NCI-H1436 treated with DMSO at 0.1 percent for 48 hours (cell line): ENCODE measurements at places on chromosomes 1 and 21.

DNA sequence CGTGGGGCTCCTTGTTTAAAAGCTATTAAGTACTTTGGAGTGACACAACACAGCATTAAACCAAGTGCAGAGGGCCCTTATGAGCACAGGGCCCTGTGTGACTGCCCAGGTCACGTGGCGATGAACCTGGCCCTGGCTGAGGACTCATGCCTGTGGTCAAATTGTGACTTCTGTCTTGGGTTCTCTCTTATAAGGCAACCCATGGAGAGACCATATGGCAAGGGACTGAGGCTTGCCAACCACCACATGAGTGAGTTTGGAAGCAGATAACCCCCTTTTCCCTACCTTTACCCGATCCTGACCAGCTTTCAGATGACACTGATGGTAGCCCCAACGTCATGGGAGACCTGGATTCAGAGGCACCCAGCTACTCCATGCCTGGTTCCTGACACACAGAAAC is 140.5 kb downstream of the ZBTB18 start:
- DNase-seq, result no peak

DNA sequence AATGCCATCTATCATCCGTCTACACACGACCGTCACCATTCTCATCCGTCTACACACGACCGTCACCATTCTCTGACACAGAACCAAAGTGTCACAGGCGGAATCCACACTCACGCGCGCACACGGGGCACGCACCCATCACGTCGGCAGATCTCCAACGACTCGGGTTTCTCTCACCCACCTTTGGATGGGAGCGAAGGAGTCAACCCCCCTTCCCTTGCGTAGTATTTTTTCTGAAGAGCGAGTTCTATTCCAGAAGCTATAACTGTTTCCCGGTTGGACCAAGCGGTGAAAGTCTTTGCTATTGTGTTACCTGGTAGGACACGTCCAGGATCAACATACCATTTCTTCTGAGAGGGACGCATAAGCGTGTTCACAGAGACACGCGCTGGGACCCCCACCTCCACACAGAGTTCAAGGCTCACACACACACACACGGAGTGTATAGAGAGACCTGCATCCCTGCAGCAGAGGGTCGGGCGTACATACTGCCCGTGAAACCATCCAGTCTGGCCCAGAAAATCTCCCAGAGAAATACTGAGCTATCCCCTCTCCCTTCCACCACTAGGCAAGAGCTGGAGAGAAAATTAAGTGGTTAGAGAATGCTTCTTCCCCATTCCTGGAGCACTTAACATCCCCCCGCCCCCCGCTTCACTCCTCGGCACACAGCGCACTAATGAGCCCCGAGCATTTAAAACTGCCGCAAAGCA is 741 bp downstream of the DUSP10 start:
- no peak for DNase-seq

DNA sequence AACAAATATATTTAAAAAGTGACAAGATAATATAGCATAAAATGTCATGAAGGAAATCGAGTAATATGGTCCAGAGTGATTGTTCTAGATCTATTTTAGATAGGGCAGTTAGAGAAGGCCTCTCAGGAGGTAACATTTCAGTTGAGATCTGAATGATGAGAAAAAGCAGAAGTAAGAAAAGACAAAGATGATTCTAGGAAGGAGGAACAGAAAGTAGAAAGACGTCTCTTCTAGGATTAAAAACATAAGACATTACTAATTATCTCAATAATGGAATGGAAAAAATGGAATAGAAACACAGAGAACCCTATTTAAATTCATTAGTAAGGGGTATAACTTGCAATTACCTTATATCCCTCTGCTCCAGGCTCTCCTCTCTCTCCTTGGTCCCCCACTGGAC is 130.0 kb upstream of the ZNHIT6 start:
- DNase-seq, result no peak

DNA sequence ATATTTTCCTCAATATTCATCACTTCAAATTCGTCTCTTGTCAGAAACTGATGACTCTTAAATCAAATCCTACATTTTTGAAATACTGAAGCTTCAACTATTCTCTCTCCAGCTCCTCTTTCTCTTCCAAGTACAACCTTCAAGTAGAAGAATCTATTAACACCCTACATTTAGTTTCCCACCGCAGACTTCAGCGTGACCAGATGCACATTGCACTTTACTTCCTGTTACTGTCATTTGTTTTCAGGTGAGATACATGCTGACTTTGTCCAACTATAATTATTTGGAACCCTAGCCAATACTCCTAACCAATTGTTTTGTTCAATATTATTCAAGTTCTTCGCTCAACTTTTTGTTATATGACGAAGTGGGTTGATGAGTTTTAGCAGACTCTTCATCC is 116.0 kb downstream of the MRPL39 start:
- no peak for DNase-seq

DNA sequence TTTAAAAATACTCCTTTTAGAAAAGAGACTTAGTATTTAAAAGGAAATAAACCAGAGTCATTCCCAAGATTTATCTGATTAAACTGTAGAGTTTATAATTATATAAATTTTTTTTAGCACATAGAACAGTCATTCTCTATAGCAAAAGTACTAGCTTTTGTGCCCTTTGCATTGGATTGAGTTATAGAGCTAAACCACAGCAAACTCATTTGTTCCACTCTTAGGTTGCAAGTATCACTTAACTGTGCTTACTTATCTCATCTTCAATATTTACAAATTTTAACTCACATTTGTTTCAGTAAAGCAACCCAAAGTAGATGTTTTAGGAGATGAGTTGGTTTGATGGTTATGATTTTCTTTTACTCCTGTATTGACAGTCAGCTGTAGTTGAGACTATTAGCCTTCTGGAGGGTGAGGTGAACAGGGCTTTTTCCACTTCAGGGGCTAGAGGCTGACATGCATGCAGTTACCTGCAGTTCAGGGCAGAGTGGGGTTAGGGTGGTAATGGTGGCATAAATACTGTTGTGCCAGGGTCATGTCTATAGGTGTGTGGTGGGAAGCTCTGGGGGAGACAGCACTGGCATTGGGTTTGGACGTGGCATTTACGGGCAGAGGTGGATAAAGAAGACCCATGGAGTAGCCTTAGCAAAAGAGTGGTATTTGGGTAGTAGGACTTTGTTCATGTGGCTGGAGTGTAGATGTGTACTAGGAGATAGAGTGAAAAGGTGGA is 42.1 kb downstream of the DYRK1A start:
- DNase-seq, result no peak

DNA sequence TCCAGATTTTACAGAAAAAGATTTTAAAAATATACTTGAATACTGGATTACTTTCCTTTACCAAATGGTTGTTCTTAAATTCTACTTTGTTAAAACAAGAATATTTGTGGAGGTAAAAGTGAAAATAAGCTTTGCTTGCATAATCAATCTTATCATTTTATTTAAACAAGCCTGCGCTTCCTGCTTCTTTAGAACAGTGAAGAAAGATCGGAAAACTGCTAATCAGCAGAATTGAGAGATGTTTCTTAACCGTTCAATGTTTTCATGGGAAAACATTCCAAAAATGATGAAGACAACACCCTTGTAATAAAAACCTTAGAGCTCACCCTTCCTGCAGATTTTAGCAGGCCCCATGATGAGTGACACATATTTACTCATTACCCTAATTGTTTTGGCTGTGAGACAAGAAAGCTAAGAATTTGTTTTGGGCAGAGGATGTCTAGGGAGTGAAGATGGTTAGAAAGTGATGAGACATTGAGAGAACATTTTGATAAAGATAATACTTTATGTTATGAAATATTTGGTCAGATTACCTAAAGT is 72.6 kb downstream of the TPR start:
- no peak for DNase-seq

- no peak for DNase-seq
Observed at GRCh38 chr21:39651206-39651605, 38.5 kb downstream of the B3GALT5 start.

DNA sequence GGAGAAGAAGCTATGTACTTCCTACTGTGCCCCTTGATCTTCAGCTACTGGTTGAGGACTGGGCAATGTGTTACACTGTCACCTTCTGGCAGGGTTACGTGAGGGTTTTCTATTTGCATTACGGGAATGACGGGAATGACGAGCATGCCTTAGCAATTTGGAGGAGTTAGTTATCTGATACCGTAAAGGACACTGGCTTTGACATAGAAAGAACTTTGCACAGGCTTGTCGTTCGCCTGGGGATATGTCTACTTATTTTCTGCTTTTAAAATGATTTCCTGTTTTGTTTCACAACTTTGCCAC is 19.8 kb upstream of the ACBD6 start:
- DNase-seq, result no peak

GRCh38 chr21:16181018-16181417 is 451.2 kb downstream of the USP25 start:
- DNase-seq, result no peak

- no peak for DNase-seq
Observed at GRCh38 chr21:31553461-31553860, 106.0 kb upstream of the SOD1 start.

DNA sequence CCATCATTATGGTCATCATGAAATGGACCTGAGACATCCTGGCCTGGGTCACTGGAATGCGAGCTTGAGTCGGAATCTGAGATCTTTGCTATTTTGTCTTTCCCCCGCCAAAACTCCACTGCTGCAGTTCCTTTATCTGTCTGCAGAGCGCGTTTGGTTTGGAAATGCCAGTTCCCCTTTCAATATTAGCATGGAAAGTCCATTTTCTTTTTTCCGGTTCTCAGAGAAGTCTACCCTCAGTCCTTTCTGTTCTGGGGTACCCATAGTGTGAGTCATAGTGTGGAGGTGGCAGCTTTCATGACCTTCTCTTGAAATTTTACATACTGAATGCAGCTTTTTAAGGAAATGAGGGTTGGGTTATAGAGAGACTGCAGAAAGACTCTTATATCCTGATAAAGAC is 14.6 kb downstream of the CACNA1E start:
- DNase-seq, result no peak

GRCh38 chr1:8465013-8465412 is 147.1 kb downstream of the SLC45A1 start:
- DNase-seq, result no peak

DNA sequence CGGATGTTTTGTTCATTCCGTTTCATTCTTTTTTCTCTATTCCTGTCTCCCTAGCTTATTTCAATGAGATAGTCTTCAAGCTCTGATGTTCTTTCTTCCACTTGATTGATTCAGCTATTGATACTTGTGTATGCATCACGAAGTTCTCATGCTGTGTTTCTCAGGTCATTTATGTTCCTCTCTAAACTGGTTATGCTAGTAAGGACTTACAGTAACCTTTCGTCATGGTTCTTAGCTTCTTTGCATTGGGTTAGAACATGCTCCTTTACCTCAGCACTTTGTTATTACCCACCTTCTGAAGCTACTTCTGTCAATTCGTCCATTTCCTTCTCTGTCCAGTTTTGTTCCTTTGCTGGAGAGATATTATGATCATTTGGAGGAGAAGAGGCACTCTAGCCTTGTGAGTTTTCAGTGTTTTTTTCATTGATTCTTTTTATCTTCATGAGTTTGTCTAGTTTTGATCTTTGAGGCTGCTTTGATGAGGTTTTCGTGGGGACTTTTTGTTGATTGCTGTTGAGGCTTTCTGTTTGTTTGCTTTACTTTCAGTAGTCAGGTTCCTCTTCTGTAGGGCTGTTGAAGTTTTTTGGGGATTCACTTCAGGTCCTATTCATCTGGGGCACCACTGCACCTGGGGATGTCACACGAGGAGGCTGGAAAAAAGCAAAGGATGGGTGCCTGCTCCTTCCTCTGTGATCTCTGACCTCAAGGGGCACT is 496.9 kb upstream of the LRRC7 start:
- DNase-seq, result no peak

DNA sequence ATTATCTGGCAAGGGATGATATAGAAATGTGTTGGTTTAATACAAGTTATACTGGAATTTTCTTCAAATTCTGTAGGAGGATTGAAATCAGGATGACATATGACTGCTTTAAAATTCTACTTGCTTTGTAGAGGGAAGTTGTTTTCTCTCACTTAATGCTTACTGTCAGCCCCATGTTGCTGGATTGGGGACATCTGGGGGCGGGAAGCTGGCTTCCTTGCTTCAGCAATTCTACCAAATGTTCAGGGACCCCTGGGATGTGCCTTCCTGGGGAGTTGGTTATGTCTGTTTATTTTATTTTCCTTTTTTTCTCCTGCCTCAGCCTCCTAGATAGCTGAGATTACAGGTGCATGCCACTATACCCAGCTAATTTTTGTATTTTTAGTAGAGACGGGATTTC is 63.5 kb downstream of the CNIH3 start:
- no peak for DNase-seq

DNA sequence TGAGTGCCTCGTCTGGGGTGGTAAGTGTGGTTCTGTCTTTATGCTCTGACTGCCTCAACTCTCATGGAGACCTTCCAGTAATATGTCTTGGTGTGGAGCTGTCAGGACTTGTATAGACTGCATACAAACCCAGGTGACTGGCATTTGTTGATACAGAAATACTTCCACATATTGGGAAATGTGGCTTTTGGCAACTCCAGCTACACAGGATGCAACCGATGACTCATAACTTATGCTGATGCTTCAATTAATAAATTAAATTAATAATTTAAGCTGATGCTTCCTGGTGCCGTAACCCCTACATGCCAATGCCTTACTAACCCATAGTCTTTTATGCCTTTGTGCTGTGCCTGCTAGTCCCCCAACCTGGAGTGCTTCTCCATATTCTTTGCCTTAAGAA is 72.3 kb upstream of the ARTN start:
- no peak for DNase-seq

DNA sequence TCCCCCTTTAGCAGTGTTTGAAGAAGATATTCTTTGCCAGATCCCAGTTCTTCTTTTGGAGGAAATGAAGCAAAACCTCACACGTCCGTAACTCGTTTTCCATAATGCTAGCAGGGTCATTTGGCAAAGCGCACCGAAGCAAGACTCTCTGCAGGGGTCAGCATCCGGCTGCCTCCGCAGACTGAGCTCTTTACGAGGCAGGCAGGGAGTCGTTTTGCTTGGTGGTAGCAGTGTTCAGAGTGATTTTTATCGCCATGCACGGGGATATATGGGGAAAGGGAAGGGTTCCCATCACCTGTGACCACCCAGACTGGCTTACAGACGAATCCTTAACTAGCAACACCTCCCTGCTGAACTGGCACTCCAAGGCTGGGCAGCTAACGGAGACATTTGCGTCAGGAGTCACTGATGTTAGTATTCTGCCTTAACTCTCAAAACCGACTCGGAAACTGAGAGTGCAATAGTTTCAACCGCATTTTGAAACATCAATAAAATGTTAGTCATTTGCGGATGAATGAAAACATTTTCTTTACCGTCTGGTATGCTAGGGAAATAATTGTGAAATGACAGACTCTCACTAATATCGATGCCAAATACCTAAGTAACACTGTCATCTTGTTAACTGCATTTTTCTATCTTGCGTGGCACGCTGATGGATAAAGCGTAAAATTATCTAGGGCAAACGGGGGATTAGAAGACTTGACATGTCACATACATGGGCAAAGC is 2.2 kb upstream of the NEGR1 start:
- DNase-seq, result no peak

- no peak for DNase-seq
Observed at GRCh38 chr1:28246427-28246832, 10.5 kb downstream of the ATP5IF1 start.
